ENCODE measurements at places on chromosomes 6 and 20.

DNA sequence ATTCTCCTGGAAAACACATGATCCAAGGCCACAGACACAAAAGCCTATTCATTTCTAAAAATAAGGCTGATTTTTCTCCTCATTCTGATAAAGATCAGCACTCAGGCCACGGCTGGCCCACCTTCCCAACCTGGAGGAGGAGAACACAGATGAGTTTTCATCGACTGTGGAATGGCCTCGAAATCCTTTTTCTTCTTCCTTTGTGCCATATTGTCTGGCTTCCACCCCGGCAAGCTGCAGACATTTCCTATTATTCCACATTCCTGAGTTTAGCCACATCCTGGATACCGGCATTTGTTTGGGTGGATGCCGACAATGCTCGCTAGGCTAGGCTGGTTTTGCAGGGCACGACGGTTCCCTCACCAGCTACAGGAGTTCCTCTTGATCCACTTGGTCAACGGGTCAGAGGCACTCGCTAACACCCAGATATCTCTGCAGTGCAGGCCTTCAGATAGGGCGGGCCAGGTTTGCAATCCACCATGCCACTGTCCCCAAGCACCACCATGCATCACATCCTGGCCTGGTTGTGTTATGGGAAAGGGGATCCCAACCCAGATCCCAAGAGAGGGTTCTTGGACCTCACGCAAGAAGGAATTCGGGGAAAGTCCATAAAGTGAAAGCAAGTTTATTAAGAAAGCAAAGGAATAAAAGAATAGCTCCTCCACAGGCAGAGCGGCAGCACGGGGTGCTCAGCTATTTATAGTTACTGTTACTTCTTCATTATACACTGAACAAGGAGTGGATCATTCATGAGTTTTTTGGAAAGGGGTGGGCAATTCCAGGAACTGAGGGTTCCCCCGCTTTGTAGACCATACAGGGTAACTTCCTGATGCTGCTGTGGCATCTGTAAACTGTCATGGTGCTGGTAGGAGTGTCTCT, 4.2 kb upstream of the CTSZ start:
- DNase-seq, result no peak

GRCh38 chr20:20903773-20904500, 191.5 kb upstream of the RALGAPA2 start:
- DNase-seq, result no peak

- DNase-seq, result no peak
These were observed 52.0 kb upstream of the BMP2 start for GRCh38 chr20:6715401-6715941.

GRCh38 chr6:105545947-105546731, 143.3 kb upstream of the PREP start:
- no peak for DNase-seq

DNA sequence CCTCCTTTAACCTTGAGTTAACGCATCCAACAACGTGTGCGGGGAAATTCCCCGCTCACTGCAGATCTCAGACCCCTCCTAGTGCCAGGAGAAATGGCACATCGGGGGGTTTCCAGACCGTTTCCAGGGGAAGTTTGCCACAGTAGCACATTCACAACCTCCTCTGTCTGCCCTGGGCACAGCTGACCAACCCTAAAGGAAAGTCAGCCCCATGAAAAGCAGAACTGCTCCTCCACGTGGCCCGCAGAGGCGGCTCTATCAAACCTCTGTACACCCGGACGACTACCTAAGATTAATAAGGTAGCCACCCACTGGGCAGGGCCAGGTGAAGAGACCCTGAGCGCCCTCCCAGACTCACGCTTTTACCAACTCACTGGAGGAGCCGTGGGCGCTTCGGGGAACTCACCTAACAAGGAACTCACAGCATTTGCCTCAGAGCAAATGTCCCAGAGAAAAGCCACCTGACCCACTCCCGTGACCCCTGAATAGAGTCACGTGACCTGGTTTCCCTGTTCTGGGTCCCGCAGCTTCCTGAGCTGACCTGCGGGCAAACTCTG, 93.1 kb downstream of the PRND start:
- peak; percentile 86 for DNase-seq

GRCh38 chr20:881051-881782, 34.9 kb downstream of the ANGPT4 start:
- DNase-seq, result peak; percentile 62

DNA sequence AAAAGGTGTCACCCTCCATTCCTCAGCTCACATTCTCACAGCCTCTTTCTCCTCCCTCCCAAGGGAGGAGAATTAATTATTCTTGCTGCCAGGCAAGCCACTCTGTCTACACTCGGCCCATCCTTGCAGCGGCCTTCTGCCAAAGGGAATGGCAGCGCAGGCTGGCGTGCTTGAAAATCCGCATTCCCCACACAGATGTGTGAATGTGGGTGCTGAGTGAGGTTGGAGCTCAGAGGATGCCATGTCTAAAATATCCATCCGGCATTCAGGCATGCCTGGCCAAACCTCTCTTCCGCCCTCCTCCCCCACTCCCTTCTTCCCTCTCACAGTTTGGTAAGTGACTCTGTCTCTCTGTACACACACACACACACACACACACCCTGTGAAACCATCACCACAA, 27.7 kb downstream of the PNPLA1 start:
- DNase-seq, result no peak

GRCh38 chr6:44896701-44897100, 431.4 kb upstream of the RUNX2 start:
- no peak for DNase-seq

DNA sequence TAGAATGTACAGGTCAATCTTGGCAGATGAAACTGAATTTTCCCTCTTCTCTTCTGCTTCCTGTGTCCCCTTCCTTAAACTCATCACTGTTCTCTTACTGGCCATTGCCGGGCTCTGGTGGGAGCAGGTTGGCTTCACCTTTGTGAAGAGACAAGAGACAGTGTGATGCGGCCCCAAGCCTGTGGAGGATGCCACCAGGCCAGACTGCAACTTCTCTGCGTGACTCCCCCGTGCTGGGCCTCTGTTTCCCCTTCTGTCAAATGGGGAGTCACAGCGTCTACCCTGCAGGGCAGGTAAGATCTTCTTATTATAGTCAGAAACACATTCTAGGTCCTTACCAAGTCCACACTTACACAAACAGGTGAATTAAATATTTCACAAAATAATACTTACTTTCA, 1.9 kb upstream of the LSM14B start:
- no peak for DNase-seq

DNA sequence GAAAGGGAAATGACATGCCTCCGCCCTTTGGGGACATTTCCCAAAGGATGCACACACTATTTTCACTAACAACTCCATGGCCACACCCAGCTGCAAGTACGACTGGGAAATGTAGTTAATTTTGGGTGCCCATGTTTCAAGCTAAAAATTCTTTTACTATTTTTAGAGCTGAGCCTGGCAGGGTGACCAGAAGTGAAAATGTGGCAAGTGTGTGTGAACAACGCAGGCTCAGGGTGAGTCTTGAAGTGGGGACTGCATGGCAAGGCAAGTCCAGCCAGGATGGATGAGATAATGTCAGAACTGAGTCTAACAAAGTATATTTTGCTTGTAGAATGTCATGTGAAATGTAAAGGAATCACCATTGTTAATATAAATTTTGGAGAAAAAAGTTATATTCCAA, 17.0 kb upstream of the CD109 start:
- no peak for DNase-seq

All from stimulated activated effector memory CD8-positive, alpha-beta T cell treated with anti-CD3 and anti-CD28 coated beads, Interleukin-12 subunit alpha, Interleukin-12 subunit beta, amount 100 ng/mL, for 72 hours (primary cell).